GM03348 (cell line): ENCODE measurements at places on chromosomes 6 and 20.

GRCh38 chr20:57653546-57653900, 33.3 kb upstream of the ZBP1 start:
- no peak for DNase-seq

- no peak for DNase-seq
Observed at GRCh38 chr6:88359530-88360202, 193.5 kb upstream of the CNR1 start.

DNA sequence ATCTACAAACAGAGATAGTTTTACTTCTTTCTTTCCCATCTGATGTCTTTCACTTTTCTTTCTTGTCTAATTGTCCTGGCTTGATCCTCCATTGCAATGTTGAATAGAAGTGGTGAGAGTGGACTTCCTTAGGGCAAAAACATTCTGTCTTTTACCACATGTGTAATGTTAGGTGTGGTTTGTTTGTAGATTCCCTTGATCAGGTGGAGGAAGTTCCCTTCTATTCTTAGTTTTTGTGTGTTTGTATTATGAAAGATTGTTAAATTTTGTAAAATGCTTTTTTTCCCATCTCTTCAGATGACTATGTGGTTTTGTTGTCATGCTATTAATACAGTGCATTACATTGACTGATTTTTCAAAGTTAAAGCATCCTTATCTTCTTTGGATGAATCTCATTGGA, 41.6 kb upstream of the DUSP22 start:
- no peak for DNase-seq

- DNase-seq = no peak
Observed at GRCh38 chr20:52103335-52103912, 88.2 kb downstream of the ZFP64 start.

DNA sequence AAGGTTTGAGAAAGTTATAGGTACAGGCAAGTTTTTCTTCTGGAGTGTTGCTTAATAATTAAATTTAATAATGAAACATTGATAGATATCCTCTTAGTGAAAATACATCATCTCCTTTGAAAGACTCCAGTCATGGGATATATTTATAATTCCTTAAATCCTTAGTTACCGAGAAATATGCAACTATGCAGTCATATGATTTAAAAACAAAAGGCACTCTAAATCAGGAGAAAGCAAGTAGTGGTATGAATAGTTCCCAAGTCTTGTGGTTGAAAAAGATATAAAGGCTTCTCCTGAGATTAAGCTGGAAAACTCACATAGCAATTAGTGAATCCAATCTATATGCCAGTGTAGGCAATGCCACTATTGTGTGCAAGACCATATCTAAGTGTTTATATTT, 475.4 kb downstream of the EYS start:
- no peak for DNase-seq

DNA sequence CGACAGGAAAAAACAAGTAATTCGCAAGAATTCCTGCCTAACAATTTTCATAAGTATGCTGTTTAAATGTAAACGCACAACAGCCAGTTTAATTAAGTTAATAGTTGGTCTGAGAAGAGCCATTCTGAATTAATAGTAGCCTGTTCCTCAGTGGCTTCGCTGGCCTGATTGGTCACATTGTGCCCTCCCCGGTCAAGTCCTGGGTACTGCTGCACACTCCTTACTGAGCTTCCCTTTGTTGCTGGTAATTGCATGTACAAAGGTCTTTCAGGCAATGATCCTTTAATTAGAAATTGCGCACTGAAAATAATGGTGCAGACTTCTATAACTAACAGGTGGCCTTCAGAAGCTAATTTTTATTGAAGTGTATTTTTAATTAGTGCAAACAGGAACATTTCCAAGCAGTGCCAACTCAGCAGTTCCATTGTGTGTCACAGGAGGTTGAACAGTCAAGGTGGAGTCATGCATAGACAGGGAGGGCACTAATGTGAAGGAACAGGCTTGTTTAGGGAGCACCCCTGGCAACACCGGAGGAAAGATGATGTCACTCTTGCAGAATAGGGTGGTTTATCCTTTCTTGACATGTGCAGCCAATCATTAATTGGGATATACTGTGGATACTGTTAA, 92.6 kb upstream of the SLC22A23 start:
- no peak for DNase-seq

GRCh38 chr20:16434062-16434664, 139.1 kb downstream of the KIF16B start:
- peak; percentile 42 for DNase-seq

- DNase-seq = no peak
Observed at GRCh38 chr6:5442319-5442718, 181.0 kb downstream of the FARS2 start.

- DNase-seq = no peak
Observed at GRCh38 chr6:140192018-140192417, 817.6 kb upstream of the CITED2 start.

- DNase-seq = no peak
Observed at GRCh38 chr20:3864518-3864917, 17.9 kb downstream of the MAVS start.

DNA sequence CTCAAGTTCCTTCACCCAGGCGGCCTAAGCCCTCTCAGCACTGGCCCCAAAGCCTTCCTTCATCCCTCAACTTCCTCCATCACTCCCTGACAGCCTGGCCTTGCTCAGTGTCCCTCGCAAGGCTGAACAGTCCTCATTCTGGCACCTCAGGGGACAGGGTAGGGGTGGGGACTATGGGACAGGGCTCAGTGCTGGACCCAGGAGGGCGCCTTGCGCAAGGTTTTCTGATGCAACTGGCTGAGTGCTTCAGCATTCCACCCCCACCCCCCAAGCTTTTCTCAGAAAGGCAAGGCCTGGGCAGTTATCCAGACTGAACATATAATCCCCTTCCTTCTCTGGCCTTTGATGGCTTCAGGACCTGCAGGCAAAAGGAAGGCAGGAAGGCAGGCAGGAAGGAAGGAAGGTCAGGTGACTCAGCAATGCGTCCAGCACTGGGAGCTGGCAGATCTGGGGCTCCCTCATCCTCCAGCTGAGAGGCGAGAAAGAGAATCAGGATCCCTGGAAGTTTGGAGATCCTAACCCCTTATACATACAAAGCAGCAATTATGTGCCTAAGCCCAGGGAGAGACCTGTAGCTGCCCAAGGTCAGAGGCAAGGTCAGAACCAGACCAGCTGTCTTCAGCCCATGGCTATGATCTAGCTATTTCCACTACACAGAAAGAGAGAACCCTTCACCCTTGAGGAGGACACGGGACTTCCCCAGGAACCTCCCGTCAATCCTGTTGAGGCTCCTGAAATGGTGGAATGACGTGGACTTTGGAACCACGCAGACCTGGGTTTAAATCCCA, 8.6 kb upstream of the TRIB3 start:
- peak; percentile 75 for DNase-seq

GRCh38 chr6:148758492-148758891, 11.7 kb downstream of the UST start:
- no peak for DNase-seq

DNA sequence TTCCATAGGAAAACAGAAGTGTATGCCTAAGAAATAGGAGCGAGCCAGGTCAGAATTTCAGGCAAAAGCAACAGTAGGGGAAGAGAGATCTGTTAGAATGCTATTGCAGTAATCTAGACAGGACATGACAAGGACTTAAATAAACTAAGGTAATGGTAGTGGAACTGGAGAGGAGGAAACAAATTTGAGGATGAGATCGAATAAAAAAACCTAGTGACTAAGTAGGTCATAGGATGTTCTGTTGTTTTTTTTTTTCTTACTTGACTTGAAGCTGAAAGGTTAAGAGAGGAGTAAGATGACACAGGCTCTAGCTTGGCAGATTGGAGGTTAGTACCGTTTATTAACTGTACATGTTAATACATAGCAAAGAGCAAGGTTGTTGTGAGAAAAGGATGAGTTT, 28.6 kb downstream of the ORC3 start:
- no peak for DNase-seq

DNA sequence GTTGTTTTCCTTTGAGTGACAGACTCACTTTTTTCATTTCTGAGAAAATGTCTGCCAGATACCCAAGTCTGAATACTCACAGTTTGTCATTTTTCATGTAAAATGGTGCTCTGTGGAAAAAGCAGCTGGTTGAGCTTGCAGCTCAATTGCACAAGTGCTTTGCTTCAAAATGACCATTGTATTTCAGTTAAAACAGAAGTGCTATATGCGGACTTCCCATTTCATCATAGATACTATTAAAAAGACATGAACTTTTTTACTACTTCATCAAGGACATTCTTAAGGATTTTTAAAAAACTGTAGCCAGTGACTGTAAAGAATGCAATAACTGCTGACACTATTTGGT, 61.5 kb downstream of the KCNS1 start:
- DNase-seq = no peak

DNA sequence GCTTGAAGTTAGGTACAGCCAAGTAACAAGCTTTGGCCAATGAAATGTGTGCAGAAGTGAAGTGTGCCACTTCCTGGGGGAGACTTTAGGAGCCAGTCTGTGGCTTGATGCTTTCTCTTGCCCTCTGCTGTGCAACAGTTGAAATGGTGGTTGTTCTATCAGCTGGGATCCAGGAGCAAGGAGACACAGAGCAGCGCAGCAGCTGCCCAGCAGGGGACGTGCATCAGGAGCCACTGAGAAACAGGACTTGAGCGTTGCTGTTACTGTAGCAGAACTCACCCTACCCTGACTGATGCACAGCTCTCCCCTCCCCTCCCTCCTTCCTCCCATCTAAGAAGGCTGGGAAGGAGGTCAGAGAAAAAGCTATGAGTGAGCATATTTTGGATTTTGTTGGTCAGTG, 18.9 kb upstream of the CCN5 start:
- no peak for DNase-seq

GRCh38 chr6:90938122-90938521, 351.2 kb upstream of the MAP3K7 start:
- no peak for DNase-seq

GRCh38 chr6:149273318-149273717, 44.2 kb upstream of the TAB2 start:
- DNase-seq = no peak
